ENCODE measurements at places on chromosomes 3 and 15. TPM values are rescaled to one million over a fixed set of nuclear protein-coding genes. Genes with fewer than 3 reads are reported as not detected.
A peak's percentile ranks its signal among the peaks of the same experiment; 100 is the strongest.

Gene PTPN9
- 23.6 TPM for total RNA-seq

Gene NOX5
- total RNA-seq: not detected

Gene BTLA
- 33.7 TPM for total RNA-seq

Gene SST
- not detected for total RNA-seq

Gene MGLL
- total RNA-seq: 3.6 TPM

Gene GPR15
- total RNA-seq: 4.1 TPM

Gene C3orf49
- not detected for total RNA-seq

Gene SLC9C1
- total RNA-seq: not detected

DNA sequence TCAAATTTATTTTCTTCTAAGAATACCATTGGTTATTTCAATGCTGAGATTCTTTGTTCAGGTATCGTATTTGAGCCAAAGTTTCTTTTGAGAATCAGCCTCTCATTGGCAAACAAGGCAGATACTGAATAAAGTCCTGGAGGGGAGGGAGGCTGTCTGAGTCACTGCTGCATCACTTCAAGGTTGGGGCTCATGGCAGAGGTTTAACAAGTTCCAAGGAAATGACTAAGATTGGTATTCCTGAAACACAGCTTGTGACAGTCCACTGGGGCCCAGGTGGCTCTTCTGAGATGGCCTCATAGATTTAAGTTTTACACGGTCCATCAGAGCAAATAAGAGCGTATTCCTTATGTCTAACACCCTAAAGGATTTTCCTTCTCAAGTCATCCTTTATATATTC, 213.8 kb upstream of the STAC start:
- H3K27ac ChIP-seq: no peak overlapping the region
- no peaks in the 10 kb centered on the region for H3K4me1 ChIP-seq
- DNase-seq: no peak

- no peaks in the 10 kb centered on the region for H3K36me3 ChIP-seq
- peaks cover 15% of the 10 kb centered on the region for H3K27me3 ChIP-seq
- no peak overlapping the region for H3K27ac ChIP-seq
- DNase-seq: no peak
- no peak overlapping the region for H3K4me3 ChIP-seq
Observed at GRCh38 chr3:107370907-107371306, 6.3 kb upstream of the CCDC54 start.

- H3K27ac ChIP-seq: no peak overlapping the region
- H3K36me3 ChIP-seq: no peaks in the 10 kb centered on the region
- H3K27me3 ChIP-seq: peaks cover 31% of the 10 kb centered on the region
- no peak overlapping the region for H3K4me3 ChIP-seq
- peaks cover 2% of the 10 kb centered on the region for H3K4me1 ChIP-seq
- no peak for DNase-seq
Observed at GRCh38 chr15:31296646-31297574, 29.7 kb upstream of the KLF13 start.

DNA sequence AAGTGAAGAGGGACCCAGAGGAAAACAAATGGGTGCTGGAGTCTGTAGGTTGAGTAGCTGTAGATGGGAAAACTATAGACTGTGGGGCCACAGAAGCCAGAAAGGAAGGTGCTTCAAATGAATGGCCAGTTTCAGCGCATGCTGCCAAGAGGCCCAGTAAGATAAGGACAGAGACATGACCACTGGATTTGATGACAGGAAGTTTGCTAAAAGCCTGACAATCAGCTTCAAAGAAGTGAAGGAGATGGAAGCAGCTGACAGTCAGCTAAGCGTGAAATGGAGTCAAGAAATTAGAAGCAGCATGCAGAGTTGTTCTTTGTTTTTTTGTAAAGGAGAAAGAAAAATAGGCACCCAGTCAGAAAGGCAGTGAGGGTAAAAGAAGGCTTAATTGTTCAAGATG, 24.9 kb downstream of the TXNRD3 start:
- no peak overlapping the region for H3K27ac ChIP-seq
- H3K27me3 ChIP-seq: no peaks in the 10 kb centered on the region
- no peak for DNase-seq

- no peaks in the 10 kb centered on the region for H3K4me1 ChIP-seq
- no peak overlapping the region for H3K4me3 ChIP-seq
- no peak overlapping the region for H3K27ac ChIP-seq
Observed at GRCh38 chr3:82802501-82802900, 1041.1 kb upstream of the GBE1 start.

GRCh38 chr3:177385831-177386301, 188.6 kb upstream of the TBL1XR1 start:
- H3K4me1 ChIP-seq: peaks cover 1% of the 10 kb centered on the region
- no peak for DNase-seq
- no peaks in the 10 kb centered on the region for H3K36me3 ChIP-seq
- no peaks in the 10 kb centered on the region for H3K27me3 ChIP-seq
- H3K4me3 ChIP-seq: no peak overlapping the region

DNA sequence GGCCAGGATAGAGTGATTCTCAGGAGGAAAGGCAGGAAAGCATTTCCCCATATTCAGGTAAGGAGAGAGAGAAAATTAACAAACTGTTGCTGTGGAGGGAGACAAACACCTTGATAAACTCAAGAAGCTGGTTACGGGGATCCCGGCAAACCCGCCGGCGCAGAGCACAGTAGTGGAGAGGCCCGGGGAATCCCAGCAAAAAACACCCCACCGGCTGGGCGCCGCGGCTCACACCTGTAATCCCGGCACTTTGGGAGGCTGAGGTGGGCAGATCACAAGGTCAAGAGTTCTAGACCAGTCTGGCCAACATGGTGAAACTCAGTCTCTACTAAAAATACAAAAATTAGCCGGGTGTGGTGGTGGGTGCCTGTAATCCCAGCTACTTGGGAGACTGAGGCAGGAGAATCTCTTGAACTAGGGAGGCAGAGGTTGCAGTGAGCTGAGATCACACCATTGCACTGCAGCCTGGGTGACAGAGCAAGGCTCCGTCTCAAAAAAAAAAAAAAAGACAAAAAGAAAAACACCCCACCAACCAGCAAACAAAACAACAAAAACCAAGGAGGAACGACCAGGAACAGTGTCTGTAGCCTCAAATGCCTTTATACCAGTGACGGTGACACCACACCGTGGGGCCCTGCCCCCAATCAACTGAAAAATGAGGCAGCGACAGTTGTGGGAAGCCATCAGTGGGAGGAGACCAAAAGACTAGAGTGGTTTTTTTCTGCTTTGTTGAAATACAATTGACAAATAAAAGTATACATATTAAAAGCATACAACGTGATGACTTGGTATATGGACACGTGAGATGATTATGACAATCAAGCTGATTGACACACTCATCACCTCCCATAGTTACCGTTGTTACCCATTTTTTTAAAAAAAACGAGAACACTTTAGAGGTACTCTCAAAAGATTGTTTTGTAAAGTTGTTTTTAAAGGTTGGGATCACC, 40.2 kb upstream of the IDH2 start:
- DNase-seq: peak; percentile 90
- no peaks in the 10 kb centered on the region for H3K27me3 ChIP-seq
- peak overlapping the region; percentile 83 for H3K27ac ChIP-seq
- H3K4me3 ChIP-seq: peak overlapping the region; percentile 66

GRCh38 chr3:111911446-111911845, 52.4 kb downstream of the PHLDB2 start:
- no peak overlapping the region for H3K4me3 ChIP-seq
- H3K27ac ChIP-seq: no peak overlapping the region
- H3K27me3 ChIP-seq: peaks cover 20% of the 10 kb centered on the region
- no peak for DNase-seq

DNA sequence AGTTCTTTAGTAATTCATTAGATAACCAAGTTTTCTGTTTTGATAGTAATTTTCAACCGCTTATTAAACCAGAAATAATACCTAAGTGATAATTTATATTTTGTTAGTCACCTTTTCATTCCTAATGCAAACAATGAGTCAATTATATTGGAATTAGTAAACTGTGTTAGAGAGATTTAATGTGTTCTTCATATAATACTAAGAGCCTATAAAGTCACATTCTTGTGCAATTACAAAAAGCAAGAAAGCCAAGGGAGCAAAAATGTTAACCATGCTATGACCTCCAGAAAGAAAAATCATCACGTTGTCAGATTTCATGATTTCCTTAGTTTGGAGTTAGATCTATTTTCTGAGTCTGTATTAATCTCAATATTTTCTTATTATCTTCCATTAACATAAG, 108.8 kb upstream of the SAMMSON start:
- no peaks in the 10 kb centered on the region for H3K36me3 ChIP-seq
- no peaks in the 10 kb centered on the region for H3K27me3 ChIP-seq
- no peak overlapping the region for H3K4me3 ChIP-seq
- H3K4me1 ChIP-seq: no peaks in the 10 kb centered on the region
- no peak for DNase-seq

- no peaks in the 10 kb centered on the region for H3K4me1 ChIP-seq
- no peak for DNase-seq
- H3K27me3 ChIP-seq: peaks cover 30% of the 10 kb centered on the region
- H3K36me3 ChIP-seq: no peaks in the 10 kb centered on the region
- H3K4me3 ChIP-seq: no peak overlapping the region
- no peak overlapping the region for H3K27ac ChIP-seq
Observed at GRCh38 chr3:32592011-32592410, 21.4 kb upstream of the DYNC1LI1 start.

DNA sequence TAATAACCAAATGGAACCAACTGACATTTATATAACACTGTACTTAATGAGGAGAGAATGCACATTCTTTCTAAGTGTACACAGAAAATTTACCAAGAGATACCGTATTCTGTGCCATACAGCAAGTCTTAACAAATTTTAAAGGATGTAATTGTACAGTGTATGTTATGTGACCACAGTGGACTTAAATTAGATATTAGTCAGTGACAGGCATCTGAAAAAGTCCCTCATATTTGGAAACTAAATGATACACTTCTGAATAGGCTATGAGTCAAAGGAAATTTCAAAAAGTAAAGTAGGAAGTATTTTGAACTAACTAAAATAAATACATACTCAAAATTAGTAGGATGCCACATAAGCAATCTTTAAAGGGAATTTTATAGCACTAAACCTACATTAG, 59.6 kb upstream of the P3H2 start:
- no peak overlapping the region for H3K4me3 ChIP-seq
- H3K27me3 ChIP-seq: peaks cover 3% of the 10 kb centered on the region
- no peak for DNase-seq

GRCh38 chr3:134796281-134797056, 1.4 kb downstream of the EPHB1 start:
- no peak overlapping the region for H3K27ac ChIP-seq
- H3K36me3 ChIP-seq: no peaks in the 10 kb centered on the region
- H3K4me3 ChIP-seq: peak overlapping the region; percentile 91
- no peak for DNase-seq
- peaks cover 63% of the 10 kb centered on the region for H3K27me3 ChIP-seq

DNA sequence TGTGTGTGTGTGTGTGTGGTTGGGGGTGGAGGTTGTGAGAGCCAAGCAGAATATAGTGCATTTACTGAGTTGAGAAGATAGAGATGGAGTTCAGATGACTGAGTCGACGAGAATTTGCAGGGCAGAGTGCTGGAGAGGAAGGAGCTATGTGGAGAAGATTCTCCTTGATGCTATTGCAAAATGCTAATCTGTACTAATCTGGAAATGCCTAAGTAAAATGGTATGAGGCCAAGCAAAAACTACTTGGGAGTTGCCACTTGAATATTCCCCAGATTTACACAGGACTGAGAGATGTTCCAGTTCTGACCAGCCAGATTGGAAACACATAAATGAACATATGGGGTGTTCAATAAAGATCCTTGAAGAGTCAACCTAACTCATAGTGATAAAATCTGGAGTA, 316.4 kb downstream of the NSUN3 start:
- H3K27me3 ChIP-seq: no peaks in the 10 kb centered on the region
- H3K36me3 ChIP-seq: no peaks in the 10 kb centered on the region
- DNase-seq: no peak
- no peak overlapping the region for H3K4me3 ChIP-seq
- no peak overlapping the region for H3K27ac ChIP-seq

GRCh38 chr3:115072265-115073021, 74.6 kb downstream of the ZBTB20 start:
- H3K4me3 ChIP-seq: no peak overlapping the region
- no peaks in the 10 kb centered on the region for H3K36me3 ChIP-seq
- H3K27me3 ChIP-seq: no peaks in the 10 kb centered on the region

DNA sequence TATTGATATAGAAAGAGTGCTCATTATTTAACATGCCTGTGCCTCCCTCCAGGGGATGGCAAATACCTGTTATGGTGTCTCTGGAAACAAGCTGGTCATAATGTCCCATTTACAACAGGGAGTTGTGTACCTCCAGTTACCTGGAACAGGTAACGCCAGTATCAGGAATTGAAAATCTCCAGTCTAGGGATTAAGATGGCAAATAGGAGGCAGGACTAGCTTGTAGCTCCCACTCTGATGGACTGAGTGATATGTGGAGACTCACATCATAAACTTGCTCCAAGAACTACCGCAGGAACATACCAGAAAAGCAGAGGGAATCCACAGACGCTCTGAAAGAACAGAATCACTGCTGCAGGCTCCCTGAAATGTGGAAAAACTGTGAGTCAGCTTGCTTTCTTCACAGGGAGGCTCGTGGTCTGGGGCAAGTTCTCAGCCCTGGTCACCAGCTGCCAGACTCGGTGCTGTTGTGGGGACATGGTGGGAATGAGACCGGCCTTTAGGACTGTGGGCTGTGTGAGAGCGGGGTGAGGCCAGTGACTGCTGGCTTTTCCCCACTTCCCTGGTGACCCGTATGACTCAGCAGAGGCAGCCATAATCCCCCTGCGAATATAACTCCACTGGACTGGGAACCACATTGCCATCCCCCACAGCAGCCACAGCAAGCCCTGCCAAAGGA, 97.4 kb downstream of the KCNAB1 start:
- no peaks in the 10 kb centered on the region for H3K4me1 ChIP-seq
- no peaks in the 10 kb centered on the region for H3K36me3 ChIP-seq
- no peak overlapping the region for H3K27ac ChIP-seq
- DNase-seq: no peak
- H3K27me3 ChIP-seq: peaks cover 10% of the 10 kb centered on the region
- no peak overlapping the region for H3K4me3 ChIP-seq

- no peaks in the 10 kb centered on the region for H3K36me3 ChIP-seq
- no peak overlapping the region for H3K4me3 ChIP-seq
- H3K27me3 ChIP-seq: peaks cover 8% of the 10 kb centered on the region
- H3K4me1 ChIP-seq: peaks cover 14% of the 10 kb centered on the region
Observed at GRCh38 chr3:16545413-16546185, 32.1 kb upstream of the RFTN1 start.

GRCh38 chr3:184496933-184497332, 64.7 kb upstream of the EPHB3 start:
- no peak overlapping the region for H3K27ac ChIP-seq
- H3K27me3 ChIP-seq: peaks cover 42% of the 10 kb centered on the region
- H3K36me3 ChIP-seq: no peaks in the 10 kb centered on the region
- no peak overlapping the region for H3K4me3 ChIP-seq

- DNase-seq: no peak
- peaks cover 27% of the 10 kb centered on the region for H3K4me1 ChIP-seq
- H3K36me3 ChIP-seq: peaks cover 41% of the 10 kb centered on the region
- peak overlapping the region; percentile 21 for H3K27ac ChIP-seq
- no peak overlapping the region for H3K4me3 ChIP-seq
Observed at GRCh38 chr3:149000206-149000745, 8.9 kb downstream of the GYG1 start.

- H3K4me1 ChIP-seq: peaks cover 14% of the 10 kb centered on the region
- H3K4me3 ChIP-seq: no peak overlapping the region
- H3K27me3 ChIP-seq: peaks cover 4% of the 10 kb centered on the region
- H3K27ac ChIP-seq: no peak overlapping the region
Observed at GRCh38 chr3:72658466-72659100, 189.7 kb downstream of the SHQ1 start.
